ENCODE measurements at places on chromosomes 6 and 20. TPM values are rescaled to one million over a fixed set of nuclear protein-coding genes. Genes with fewer than 3 reads are reported as not detected.

DNA sequence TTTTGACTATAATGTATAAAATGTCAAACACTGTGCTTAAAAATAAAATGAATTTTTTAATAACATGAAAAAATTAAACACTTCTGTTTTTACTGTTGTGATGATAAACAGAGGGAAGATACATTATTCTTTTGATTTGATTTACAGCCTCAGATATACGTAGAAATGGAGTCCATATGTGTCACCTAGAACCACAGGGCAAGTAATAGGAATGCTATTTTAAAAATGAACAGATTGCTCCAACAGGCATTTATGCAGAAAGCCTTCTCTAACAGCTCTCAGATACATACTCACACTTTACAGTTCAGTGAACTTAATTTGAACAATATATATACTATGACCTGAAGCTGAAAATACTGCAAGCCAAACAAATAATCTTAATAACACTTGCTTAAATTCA, 1551.0 kb downstream of the GRIK2 start:
- no peak overlapping the region for H3K27ac ChIP-seq
- no peaks in the 10 kb centered on the region for H3K27me3 ChIP-seq
- no peaks in the 10 kb centered on the region for H3K36me3 ChIP-seq
- H3K4me1 ChIP-seq = no peaks in the 10 kb centered on the region

DNA sequence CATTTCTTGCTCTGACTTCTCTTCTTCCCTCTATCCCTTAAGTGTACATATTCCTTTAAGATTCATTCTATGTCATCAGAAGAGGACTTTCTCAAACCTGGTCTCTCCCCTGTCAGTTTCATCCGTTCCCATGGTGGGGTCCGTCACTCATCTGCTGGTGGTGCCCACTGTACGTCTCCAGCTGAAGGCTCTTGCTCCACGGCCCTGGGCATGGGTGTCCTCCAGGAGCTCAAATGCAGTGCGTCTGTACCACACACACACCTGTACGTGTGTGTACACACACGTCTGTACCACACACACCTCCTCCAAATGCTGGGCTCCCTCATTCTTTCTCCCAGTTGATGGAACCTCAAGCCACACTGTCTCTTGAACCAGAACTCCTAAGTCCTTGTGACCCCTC, 85.6 kb downstream of the CAP2 start:
- no peaks in the 10 kb centered on the region for H3K36me3 ChIP-seq
- no peak for DNase-seq
- no peak overlapping the region for H3K27ac ChIP-seq
- no peaks in the 10 kb centered on the region for H3K4me1 ChIP-seq
- no peak overlapping the region for H3K4me3 ChIP-seq
- H3K27me3 ChIP-seq = no peaks in the 10 kb centered on the region

DNA sequence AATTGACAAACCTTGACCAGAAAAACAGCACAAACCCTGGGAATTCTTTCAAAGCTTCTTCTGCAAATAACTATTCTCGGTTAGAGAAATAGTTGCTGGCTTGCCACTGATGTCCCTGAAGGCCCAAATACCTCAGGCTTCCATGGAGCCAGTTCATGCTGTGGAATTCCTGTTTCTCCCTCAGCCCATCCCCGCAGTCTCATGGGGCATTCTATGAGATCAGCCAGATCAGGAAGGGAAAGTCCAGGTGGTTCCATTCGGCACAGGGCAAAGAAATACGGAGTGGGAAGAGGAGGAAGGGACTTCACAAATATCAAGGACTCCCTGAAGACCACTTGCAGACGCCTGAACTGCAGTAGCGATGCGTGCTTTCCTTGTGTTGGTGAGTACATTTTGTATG, 63.3 kb downstream of the MYLK4 start:
- H3K36me3 ChIP-seq = no peaks in the 10 kb centered on the region
- H3K4me3 ChIP-seq = no peak overlapping the region
- no peaks in the 10 kb centered on the region for H3K27me3 ChIP-seq
- H3K4me1 ChIP-seq = no peaks in the 10 kb centered on the region
- no peak for DNase-seq

DNA sequence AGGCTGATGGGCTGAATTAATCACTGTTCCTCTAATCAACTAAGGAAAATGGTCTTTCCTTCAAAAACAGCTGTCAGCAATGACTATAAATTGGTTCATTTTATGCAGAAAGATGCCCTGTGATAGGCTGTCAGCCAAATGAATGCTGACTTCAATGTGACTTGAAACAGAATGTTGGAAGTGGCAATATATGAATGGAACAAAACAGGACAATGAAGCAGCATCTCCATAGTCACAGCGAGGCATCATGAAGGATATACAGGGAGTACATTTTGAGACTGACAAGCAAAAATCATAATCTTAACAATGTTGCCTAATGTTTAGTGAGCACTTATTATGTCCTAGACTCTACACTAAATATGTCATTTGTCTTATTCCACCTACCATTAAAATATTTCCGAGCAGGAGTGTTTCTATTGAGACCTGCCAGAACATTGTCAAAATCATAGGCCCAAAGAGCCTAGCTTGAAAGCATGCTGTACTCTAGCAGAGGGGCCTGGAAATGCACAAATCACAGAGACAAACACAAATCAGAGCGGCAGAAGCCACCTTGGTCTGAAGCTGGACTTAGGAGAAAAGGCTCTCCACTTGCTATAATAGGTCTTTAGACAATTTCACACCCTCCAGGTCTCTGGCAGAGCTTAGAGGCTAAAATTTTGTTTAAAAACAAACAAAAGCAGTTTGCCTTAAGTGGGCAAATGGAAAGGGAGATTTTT, 63.3 kb downstream of the FAM50B start:
- no peak overlapping the region for H3K4me3 ChIP-seq

DNA sequence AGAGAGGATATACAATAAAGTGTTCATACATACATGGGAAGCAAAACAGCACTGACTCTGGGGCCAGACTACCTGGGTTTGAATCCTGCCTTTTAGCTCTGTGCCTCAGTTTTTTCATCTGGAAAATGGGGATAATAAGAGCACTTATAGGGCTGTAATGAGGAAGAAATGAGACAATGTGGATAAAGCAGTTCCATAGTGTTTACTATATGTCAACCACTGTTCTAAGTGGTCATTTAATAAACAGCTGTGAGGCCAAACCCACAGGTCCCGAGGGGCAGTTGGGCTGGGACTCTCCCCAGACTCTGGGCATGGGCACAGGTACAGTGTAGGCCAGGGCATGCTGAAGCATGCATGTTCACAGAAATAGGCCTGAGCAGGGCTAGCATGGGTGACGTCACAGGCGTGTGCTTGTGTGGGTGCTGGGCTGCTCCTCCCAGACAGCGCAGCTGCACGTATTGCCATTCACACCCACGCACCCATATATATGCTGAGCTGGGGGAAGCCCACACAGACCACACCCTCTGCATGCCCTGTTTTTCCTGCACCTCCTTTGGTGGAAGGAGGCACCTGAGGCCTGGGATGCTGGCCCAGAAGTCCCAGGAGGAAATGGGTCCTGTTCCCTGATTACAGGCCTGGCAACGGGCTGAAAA, 3.5 kb upstream of the PLCG1 start:
- peaks cover 5% of the 10 kb centered on the region for H3K4me1 ChIP-seq
- H3K36me3 ChIP-seq = no peaks in the 10 kb centered on the region
- H3K27ac ChIP-seq = no peak overlapping the region
- no peak overlapping the region for H3K4me3 ChIP-seq

Gene CLPSL2
- not detected for total RNA-seq

Gene PCSK2
- total RNA-seq = 1.3 TPM

All from hepatocyte (in vitro differentiated cells).